ENCODE measurements at places on chromosomes 2 and 18.
A peak's percentile ranks its signal among the peaks of the same experiment; 100 is the strongest.

- DNase-seq, result no peak
Observed at GRCh38 chr18:49081511-49082155, 130.9 kb upstream of the SMAD7 start.

- no peak for DNase-seq
Observed at GRCh38 chr18:46199515-46200147, 95.4 kb downstream of the HAUS1 start.

DNA sequence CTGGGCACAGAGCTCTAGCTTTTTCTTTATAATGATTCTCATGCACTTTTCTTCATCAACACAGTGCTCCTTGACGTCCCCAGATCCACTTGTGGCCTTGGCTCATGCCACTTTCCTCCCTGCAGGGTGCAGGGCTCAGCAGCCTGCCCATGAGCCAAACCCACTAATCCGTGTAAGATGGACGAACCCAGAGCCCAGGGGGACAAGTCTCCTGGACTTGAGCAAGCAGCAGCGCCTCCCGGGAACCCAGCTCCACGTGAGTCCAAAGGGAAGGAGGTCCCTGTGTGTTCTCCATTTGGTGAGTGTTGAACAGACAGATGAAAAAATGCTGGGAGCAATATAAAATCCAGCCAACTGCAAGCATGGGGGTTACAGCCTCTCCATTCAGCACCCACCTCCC is 470.6 kb upstream of the HS6ST1 start:
- DNase-seq, result no peak

- DNase-seq, result no peak
Observed at GRCh38 chr2:127657232-127657595, 11.3 kb downstream of the GPR17 start.

GRCh38 chr2:10128420-10128819 is 5.9 kb downstream of the RRM2 start:
- no peak for DNase-seq

DNA sequence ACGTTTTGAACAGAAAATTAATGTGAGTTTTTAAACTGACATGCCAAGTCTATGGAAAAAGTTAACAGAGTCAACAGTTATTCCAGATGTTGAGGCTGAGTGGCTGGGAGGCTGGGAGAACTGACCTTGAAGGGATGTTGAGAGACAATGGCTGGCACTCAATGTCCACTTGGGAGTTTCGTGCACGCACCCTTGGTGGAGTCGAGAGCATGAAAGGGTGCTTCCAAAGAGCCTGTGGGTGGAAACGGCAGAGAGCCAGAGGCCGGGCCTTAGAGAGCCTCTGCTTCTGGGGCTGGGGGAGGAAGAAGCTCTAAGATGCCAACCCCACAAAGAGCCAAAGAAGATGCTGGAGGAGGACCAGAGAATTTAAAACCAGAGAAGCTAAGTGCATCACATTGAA is 63.4 kb upstream of the L3MBTL4 start:
- no peak for DNase-seq

GRCh38 chr2:53173698-53174455 is 593.7 kb upstream of the CHAC2 start:
- no peak for DNase-seq

- no peak for DNase-seq
Observed at GRCh38 chr2:44119878-44120277, 48.8 kb upstream of the PPM1B start.

DNA sequence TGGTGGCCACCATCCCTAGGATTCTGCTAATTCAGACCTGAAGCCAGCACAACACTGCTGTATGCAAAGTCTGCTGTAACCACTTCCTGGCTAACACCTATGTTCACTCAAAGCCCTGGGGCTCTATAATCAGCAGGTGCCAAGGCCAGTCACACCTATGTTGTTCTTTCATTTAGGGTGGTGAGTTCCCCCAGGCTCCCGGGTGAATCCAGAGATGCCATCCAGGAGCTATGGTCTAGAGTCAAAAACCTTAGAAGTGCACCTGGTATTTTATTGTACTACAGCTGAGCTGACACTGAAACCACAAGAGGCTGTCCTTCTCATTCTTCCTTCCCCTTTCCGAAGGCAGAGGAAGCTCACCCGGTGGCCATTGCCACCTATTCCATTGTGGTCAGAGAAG is 46.2 kb upstream of the CCDC141 start:
- DNase-seq, result no peak

DNA sequence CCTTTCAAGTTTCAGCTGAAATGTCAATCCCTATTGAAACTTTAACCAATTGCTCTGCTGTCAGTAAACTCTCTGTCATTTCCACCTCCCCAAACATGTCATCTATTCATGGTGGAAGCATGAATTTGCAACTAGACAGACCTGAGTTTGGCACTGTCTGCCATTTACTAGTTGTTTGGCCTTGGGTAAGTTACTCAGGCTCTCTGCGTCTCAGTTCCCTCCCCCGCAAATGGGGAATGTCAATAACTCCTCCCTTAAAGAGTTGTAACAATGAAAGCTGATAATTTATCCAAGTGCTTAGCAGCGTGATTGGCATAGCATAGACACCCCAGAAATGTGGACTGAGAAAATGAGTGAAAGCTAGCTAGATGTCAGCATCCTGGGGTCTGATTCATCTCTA is 73.3 kb upstream of the THOC1 start:
- no peak for DNase-seq

- DNase-seq, result no peak
Observed at GRCh38 chr2:157903151-157903550, 27.0 kb upstream of the ACVR1 start.

GRCh38 chr18:74731097-74731496 is 133.4 kb downstream of the ZNF407 start:
- DNase-seq, result no peak

DNA sequence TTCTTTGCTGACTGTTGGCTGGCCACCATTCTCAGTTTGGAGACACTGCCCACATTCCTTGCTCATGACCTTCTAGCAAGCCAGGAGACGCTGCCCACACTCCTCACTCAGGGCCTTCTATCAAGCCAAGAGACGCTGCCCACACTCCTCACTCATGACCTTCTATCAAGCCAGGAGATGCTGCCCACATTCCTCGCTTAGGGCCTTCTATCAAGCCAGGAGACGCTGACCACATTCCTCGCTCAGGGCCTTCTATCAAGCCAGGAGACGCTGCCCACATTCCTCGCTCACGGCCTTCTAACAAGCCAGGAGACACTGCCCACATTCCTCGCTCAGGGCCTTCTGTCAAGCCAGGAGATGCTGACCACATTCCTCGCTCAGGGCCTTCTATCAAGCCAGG is 131.3 kb upstream of the CBLN2 start:
- DNase-seq, result no peak

- no peak for DNase-seq
Observed at GRCh38 chr2:86785456-86785855, 5.3 kb downstream of the CD8A start.

GRCh38 chr2:190804182-190804795 is 76.3 kb upstream of the GLS start:
- no peak for DNase-seq

DNA sequence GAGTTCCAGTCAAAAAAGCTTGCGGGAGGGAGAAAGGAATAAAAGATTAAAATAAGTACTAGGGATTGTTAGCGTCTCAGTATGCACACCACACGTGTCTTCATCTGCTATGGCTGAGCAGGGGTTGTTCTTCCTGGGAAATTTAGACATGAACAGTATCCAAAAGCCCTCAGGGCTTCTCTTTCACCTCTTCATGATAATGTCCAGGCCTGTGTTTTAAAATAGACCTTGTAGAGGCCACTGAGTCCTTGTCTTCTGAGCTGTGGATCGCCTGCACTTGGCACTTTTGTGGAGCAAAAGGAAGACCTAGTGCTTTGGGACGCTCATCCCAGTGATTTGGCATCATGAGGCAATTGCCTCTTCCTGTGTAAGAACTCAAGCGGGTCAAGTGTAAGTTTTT is 52.4 kb downstream of the CFAP221 start:
- no peak for DNase-seq

DNA sequence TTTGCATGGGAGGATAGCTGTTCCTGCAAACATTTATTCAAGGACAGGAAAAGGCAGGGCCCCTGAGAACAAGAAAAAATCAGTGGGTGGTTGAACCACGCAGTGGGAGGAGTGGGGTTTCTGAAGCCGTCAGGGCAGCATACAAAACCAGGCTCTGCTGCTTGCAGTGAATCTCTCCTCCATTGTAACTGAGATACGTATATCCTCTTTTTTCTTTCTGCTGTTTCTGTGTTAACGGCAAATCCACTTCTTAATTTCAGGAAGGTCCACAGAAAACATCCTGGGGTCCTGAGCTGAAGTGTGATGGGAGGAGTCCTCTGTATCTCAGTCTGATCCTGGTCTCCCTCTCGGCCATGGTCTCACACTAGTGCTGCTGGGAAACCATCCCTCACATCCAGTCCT is 27.2 kb upstream of the KCNF1 start:
- DNase-seq, result no peak

DNA sequence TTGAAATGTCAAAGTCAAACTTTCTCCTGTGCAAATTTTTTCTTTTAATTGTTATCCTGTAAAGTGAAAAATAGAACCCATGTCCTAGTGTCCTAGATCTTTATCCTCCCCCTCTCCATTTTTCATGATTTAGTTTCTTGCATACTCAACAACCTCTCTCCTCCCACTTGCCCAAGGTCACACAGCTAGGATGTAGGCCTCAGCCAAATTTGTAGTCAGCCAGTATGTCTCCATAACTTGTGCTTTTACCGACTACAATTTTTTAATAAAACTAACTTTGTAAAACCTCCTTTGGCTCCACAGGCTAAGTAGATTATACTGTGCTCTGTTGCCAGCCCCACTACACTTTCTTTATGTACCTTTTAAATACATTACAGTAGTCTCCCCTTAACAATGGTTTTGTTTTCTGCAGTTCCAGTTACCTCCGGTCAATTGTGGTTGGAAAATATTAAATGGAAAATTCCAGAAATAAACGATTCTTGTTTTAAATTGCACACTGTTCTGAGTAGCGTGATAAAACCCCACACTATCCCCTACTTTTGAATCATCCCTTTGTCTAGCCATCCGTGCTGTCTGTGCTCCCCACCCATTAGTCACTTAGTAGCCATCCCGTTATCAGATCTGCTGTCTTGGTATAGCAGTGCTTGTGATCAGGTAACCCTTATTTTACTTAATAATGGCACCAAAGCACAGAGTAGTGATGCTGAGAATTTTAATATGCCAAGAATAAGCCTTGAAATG is 22.8 kb downstream of the GULP1 start:
- no peak for DNase-seq

DNA sequence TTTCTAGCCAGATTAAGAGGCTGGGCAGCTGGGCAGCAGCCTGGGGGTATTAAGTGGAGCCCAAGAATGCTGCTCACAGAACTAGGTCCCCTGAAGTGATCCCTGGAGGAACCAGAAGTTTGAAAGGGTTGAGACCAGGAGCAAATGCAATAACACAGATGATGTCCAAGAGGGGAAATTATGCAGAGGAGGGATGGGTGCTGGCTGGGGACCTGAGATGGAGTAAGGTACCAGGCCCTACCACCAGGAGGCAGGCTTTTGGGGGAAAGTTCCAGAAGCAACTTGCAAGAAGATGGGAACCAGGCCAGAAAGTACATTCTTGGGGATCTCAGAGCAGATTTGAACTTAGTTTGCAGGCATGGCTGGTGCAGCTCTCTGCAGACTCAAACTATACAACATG is 175.1 kb downstream of the NCK2 start:
- DNase-seq, result no peak

- no peak for DNase-seq
Observed at GRCh38 chr2:79084495-79085135, 3.2 kb downstream of the REG1B start.

- DNase-seq, result no peak
Observed at GRCh38 chr2:134301099-134301927, 47.4 kb downstream of the MGAT5 start.

- no peak for DNase-seq
Observed at GRCh38 chr2:129611471-129611870, 368.0 kb upstream of the RAB6C start.

GRCh38 chr2:83051538-83052170 is 1407.4 kb downstream of the SUCLG1 start:
- no peak for DNase-seq

DNA sequence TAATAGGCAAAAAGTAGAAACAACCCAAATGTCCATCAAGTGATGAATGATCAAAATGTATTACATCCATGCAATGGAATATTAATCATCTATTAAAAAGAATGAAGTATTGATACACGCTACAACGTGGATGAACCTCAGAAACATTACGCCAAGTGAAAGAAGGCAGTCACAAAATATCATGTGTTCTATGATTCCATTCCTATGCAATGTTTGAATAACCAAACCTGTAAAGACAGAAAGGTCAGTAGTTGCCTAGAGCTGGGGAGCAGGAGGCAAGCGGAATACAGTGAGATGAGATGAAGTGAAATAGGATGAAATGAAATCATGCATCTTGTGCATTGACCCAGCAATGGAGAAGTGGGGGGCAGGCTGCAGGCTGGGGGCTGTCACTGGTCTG is 17.9 kb upstream of the COL6A3 start:
- DNase-seq, result no peak

DNA sequence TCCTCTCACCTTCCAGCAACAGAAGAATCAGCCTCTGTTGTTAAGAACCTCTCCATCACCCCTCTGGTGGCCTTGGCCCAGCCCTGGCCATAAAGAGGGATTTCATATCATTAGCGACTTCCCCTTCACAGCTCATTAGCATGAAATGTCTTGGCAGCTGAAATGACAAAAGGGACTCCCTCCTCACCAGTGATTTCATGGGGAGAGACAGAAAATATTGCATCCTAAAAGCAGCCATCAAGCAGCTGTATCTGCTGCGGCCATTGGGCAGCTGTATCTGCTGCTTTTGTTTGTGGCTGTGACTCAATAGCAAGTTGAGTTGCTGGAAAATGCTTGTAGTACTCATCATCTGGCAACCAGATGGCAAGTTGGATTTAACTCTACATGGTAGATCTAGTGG is 105.9 kb upstream of the RMDN2 start:
- no peak for DNase-seq

GRCh38 chr2:96924775-96925747 is 55.2 kb upstream of the SEMA4C start:
- DNase-seq, result no peak

DNA sequence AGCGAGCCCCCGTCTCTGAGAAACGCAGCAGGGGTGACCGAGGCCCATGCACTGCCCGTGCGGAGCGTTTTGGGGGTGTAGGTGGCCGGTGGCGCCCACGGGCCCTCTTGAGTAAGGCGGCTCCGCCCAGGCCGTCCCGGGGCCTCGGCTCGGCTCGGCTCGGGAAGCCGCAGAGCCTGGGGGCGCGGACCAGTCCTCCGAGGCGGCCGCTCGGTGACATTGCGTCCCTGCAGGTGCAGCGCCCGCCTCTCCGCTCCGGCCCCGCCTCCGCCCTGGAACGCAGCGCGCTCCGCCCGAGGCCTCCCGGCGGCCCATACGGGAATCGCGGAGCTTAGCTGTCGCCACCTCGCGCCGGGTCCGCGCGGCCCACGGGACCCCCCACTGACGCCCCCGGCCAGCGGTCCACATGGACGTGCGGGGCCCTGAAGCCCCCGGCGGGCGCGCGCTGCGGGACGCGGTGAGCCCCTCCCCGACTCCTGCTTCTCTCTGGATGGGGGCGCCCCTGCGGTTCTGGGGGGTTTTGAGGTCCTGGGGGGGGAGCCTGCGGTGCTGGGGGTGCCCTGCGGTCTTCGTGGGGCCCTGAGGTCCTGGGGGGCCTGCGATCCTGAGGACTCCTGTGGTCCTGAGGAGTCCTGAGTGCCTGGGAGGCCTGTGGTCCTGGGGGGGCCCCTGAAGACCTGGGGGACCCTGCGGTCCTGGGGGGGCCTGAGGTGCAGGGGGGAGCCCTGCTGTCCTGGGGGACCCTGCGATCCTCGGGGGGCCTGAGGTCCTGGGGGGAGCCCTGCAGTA is at the start of gene HSBP1L1:
Gene HSBP1L1 (plus strand): TSS at position 314 of the 789 bp plus-strand sequence. CDS start 93 bp downstream, at position 407.
- peak; percentile 15 for DNase-seq

Data from NCI-H774 (cell line).